NAMALWA (cell line): ENCODE measurements at places on chromosomes 4 and X.
A peak's percentile ranks its signal among the peaks of the same experiment; 100 is the strongest.

- DNase-seq: no peak
Observed at GRCh38 chr4:168361365-168362024, 42.9 kb upstream of the DDX60 start.

DNA sequence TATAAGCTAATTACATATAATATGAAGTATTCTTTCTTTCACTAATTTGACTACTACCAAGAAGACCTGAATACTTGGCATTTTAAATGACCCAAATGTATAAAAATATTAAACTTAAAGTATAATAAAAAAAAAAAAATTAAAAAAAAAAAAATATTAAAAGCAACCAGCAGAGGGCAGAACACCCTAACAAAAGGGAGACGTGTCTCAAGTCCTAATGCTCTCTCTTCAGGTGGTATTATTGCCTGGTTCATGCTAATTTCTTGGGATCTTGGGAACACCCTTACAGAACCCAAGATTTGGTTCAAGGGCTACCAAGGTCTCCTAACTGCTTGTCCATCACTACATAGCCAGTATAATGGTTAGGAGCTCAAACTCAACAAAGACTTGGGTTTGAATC lies 754.8 kb downstream of the RAB28 start:
- peak; percentile 40 for DNase-seq

GRCh38 chr4:119041951-119042560 lies 93.6 kb upstream of the MYOZ2 start:
- peak; percentile 95 for DNase-seq

GRCh38 chr4:54909961-54910360 lies 215.4 kb downstream of the KDR start:
- no peak for DNase-seq

DNA sequence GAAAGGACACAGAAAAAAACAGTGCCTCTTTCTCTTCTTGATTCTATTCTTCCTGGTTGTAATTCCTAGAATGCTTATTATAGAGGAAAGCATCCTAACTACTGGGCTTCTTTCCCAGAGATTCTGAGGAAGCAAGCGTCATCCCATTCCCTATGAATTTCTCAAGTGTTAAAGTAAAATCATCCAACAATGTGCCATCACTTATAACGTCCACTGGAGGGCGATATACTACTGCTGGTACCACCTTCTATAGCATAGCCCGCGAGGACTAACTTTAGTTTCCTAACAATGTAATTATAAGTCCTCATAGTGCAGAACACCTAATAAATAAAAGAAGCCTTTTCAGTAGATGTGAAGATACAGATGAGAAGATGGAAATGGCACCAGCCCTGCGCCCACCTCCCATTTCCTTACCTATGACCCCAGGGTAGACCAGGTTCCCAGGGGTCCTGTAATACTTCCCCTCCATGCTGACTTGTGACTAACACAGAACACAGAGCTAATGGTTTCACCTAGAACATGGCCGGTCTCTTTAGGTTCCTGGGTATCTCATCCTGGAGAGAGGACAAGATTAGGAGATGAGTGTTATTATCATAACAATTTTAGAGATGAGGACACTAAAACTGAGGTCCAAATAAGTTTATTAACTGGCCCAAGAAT lies 4.2 kb downstream of the CENPVL3 start:
- peak; percentile 37 for DNase-seq

DNA sequence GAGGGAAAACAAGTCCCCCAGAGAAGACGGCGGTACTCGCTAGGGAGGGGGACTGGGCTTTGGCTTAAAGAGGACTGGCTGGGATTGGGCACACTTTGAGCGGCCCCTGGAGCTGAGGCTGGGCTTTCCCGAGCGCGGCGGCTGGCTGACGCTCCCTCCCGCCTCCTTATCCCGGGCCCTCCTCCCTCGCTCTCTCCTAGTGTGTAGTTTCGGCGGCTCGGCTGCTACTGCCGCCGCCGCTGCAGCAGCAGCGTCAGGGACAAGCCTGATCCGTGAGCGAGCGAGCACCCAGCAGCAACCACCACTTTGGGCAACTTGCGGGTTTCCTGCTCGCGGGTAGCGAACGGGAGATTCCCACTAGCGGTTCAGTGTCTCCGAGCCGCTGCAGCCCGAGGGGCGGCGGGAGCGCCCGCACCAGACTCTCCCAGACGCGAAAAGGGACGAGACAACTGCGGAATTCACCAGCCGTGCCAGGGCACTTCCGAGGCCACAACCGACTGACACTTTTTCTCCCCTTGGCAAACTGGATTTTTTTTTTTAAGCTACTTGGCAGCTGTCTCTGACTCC lies 632 bp upstream of the PCDH7 start:
- no peak for DNase-seq

DNA sequence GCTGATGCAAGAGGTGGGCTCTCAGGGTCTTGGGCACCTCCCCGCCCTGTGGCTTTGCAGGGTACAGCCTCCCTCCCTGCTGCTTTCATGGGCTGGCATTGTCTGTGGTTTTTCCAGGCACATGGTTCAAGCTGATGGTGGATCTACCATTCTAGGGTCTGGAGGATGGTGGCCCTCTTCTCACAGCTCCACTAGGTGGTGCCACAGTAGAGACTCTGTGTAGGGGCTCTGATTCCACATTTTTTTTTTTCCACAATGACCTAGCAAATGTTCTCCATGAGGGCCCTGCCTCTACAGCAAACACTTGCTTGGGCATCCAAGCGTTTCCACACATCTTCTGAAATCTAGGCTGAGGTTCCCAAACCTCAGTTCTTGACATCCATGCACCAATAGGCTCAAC lies 657.9 kb upstream of the CT83 start:
- no peak for DNase-seq

DNA sequence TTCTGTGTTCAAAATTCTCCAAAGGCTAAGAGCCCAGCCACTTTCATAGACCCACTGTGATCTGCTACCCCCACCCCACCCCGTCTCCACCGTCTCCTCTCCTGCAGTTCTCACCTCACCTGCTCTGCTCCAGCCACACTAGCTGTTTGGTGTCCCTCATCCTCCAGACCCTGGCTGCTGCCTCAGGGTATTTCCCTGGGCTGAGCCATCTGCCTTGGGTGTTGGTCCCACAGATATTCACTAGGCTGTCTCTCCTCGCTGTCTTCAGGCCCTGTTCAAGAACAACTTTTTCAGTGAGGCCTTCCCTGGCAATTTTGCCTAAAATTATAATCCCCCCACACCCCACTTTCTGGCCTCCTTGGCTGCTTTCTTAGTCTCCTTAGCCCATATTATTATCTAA lies 31.8 kb upstream of the DAPP1 start:
- no peak for DNase-seq

DNA sequence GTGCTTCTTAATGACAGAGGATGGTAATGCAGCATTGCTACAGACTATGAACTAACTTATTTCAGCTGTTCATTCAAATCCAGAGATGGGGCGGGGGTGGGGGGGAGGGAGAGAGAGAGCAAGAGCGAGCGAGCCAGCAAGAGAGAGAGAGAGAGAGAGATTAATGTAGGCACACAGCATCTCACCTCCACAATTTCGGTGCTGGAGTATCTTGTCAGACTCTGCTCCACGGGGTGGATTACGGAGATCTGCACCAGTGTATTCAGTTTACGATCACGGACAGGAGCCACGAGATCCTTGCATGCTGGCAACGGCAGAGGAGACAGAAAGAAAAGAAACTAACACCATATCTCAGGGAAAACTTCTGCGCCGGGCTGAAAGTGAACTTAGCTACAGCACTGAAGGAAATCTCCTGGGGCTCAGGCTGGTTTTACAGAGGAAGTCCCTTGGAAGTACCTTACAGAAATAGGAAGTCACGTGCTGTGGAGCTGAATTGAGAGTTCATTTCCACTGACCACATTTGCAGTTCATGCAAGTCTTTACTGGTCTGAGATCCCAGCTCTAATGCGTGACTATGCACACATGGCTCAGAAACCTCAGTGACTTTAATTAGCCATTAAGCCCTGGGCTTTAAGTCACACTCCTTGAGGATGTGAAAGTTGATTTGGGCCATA lies 440.9 kb downstream of the INPP4B start:
- peak; percentile 3 for DNase-seq

DNA sequence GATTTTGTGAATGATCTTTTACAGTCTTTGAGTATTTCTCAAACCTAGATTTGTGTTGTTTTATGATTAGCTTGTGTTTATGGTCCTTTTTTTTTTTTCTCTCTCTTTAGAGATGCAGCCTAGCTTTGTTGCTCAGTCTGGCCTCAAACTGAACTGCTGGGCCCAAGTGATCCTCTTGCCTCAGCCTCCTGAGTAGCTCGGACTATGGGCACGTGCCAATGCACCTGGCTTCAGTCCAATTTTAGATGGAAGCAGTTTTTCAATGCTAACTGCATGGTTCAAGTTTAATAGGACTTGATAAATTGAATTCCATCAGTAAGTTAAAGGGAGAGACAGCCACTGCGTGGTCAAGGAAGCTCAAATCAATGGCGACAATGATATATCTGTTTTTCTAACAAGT lies 3.8 kb upstream of the FGG start:
- no peak for DNase-seq

DNA sequence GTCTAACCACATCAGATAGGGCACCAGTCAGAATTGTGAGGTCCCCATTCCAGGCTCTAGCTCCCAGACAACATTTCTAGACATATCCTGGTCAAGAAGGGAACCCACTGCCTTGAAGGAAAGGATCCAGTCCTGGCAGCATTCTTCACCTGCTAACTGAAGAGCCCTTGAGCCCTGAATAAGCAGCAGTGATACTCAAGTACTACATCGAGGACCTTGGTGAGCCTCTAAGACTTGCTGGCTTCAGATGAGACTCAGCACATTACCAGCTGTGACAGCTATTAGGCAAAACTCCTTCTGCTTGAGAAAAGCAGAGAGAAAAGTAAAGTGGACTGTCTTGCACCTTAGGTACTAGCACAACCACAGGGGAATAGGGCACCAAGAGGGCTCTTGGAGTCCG lies 205.8 kb upstream of the F9 start:
- no peak for DNase-seq

DNA sequence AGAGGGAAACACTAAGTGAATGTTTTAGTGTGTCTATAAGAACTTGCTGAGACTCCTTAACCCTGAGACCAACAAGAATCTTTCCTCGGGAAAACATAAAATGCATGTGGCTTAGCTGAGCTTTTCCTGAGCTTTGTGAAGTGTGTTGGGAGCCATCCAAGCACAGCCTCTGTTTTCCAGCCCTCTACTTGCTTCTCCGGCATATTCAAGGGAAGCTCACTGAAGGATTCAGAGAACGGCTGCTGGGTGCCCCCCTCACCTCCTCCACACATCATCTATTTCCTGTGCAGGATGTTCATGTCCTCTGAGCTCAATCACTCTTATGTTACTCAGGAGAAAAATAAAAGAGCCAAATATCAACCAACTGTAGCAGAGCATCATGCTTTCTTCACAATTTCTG lies 492.1 kb downstream of the IL15 start:
- no peak for DNase-seq

DNA sequence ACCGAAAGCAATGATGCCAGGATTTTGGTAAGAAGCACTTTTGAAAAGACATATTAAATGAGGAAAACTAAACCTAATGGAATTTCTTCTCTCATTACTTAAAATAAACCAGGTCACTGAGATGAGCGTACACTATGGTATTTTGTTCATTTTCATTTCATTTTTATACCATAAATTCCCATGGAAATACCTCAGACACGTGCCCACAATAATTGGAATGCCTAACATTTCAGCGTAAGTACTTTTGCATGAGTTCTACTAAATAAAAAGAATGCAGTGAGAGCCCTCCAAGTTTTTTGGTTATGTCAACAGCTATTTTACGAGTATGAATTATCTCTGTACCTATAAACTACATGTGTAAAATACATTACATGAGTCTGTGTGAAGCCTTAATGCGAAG lies 3.2 kb downstream of the CAMK2D start:
- no peak for DNase-seq
